Placental pericyte (primary cell): ENCODE measurements at places on chromosomes 11 and 22. TPM values are rescaled to one million over a fixed set of nuclear protein-coding genes. Genes with fewer than 3 reads are reported as not detected.

OR8K1 gene
- total RNA-seq = not detected in 2 replicates

TTC17 gene
- 69.0 and 110 TPM in 2 replicates for total RNA-seq

KLHL35 gene
- 2.4 and 4.6 TPM in 2 replicates for total RNA-seq

HEPN1 gene
- not detected in 2 replicates for total RNA-seq

CTSW gene
- total RNA-seq = not detected in 2 replicates

GGT5 gene
- total RNA-seq = 3.5 and 6.7 TPM in 2 replicates

NXPE2 gene
- total RNA-seq = not detected in 2 replicates

SGSM1 gene
- not detected in 2 replicates for total RNA-seq

PGM2L1 gene
- total RNA-seq = 2.8 and 7.9 TPM in 2 replicates

NELL1 gene
- total RNA-seq = not detected in 2 replicates

HOATZ gene
- total RNA-seq = not detected in 2 replicates

ZDHHC8 gene
- total RNA-seq = 16.0 and 22.3 TPM in 2 replicates

LMO2 gene
- total RNA-seq = 1.0 TPM in 1 of 2 replicates, not detected in the other

RIBC2 gene
- 0.44 and 3.1 TPM in 2 replicates for total RNA-seq

MMP12 gene
- total RNA-seq = 0.22 and 5.6 TPM in 2 replicates

MMP3 gene
- 56.5 and 1,280 TPM in 2 replicates for total RNA-seq

RNASEH2C gene
- total RNA-seq = 18.2 and 45.7 TPM in 2 replicates

WEE1 gene
- 31.3 and 62.3 TPM in 2 replicates for total RNA-seq
